Calu3 (cell line): ENCODE measurements at places on chromosomes 13 and 19.

GRCh38 chr13:43354153-43354945 is 331.0 kb downstream of the DNAJC15 start:
- no peak for DNase-seq

GRCh38 chr13:103859952-103860351 is 793.7 kb upstream of the SLC10A2 start:
- DNase-seq = no peak

GRCh38 chr13:98496966-98497365 is 79.9 kb downstream of the STK24 start:
- no peak for DNase-seq

- no peak for DNase-seq
Observed at GRCh38 chr13:110233181-110233950, 73.6 kb downstream of the COL4A1 start.

DNA sequence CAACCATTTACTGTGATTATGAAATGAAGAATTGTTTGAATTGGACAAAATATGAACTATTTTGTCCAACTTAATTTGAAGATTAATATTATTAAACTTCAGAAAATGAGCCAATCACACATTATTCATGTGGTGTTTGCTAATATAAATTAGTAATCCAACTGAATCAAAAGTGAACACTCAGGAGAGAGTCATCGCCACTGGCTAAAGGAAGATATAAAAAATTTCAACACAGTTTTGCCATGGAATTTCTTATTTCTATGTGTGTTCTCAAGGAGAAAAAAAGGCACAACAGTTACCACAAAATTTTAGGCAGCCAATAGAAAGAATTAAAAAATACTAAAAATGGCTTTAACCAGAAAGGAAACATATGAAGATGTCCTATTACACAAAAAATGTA is 2683.8 kb downstream of the PCDH9 start:
- no peak for DNase-seq

- no peak for DNase-seq
Observed at GRCh38 chr13:72379581-72379980, 347.8 kb downstream of the MZT1 start.

- no peak for DNase-seq
Observed at GRCh38 chr19:29810504-29810871, 1.3 kb upstream of the CCNE1 start.

- no peak for DNase-seq
Observed at GRCh38 chr19:31000913-31001312, 348.3 kb downstream of the TSHZ3 start.

GRCh38 chr13:99689955-99690354 is 188.7 kb downstream of the TM9SF2 start:
- DNase-seq = no peak

DNA sequence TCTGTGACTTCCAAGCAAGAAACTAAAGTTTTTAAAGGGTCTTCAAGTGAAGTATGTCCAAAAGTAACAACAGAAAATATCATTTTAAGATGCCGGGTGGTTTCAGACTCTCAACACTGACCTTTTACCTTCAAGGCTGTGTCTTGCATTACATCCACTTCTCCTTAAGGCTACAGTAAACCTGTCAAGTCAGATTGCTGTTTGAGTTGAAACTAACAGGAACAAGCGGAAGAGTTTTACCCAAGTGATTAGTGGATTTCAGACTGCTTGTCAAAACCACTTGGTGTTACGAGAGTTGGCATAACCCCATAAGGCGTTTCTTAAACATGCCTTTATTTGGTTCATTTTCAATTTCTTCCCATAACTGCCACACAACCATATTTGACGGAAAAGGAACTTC is 283.1 kb downstream of the DCT start:
- DNase-seq = no peak

GRCh38 chr13:67740871-67741535 is 510.9 kb upstream of the PCDH9 start:
- DNase-seq = no peak

GRCh38 chr13:111404746-111405145 is 84.3 kb downstream of the TEX29 start:
- DNase-seq = no peak

DNA sequence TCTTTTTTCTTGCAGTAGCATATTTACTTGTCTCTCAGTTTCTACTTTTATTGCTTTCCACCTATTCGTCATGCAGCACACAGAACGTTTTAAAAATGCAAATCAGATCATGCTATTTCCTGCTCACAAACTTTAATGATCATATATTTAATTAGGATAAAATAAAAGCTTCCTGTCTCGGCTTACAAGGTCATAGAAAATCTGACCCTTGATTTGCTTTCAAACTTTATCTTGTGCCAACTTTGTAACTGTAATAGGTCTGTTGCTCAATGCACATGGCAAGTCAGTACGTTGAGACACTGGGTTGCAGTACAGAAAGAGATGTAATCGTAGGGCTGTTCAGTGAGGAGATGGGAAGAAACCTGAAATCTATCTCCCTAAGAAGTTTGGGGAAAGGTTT is 95.6 kb upstream of the CSNK1A1L start:
- no peak for DNase-seq
